NCI-H2081 (cell line): ENCODE measurements at places on chromosomes 4 and X.

GRCh38 chr4:23022032-23022431 lies 329.3 kb downstream of the GBA3 start:
- no peak for DNase-seq

DNA sequence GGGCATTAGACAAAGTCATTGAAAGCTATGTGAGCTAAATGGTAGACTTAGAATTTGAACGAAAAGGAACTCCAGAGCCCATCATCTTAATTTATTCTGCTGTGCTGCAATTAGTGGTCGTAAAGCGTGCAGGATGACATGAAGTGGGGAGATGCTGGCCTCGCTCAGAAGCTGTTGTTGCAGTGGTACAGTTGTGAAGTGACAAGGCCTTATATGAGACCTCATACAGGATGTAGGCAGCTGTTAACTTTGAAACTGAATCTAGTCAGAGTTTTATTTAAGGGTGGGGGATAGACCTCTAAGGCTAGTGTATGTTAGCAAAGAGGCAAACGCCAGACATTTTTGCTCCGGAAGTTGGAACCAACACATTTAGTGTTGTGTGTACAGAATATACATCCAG lies 13.4 kb downstream of the KLF3 start:
- DNase-seq = no peak

GRCh38 chr4:72786401-72786990 lies 217.5 kb upstream of the ADAMTS3 start:
- no peak for DNase-seq

- DNase-seq = peak; percentile 20
Observed at GRCh38 chrX:119573840-119574393, 446 bp upstream of the UBE2A start.

DNA sequence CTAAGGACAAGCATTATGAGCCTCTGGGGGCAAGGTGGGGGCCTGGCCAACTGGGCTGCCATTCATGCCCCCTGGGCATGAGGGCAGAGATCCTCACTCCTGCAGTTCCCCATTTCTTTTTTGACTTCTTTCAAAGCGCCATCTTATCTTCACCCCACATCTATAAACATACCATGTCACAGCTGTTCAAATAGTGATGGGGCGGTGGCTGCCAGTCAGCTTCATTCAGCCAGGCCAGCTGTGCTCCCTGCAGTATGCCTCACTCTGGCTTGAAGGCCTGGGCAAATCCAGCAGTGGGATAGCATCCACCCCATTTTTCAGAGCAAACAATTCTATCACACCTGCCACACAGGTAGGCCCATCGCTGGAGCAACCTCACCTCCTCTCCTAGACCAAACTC lies 85.5 kb downstream of the NHSL2 start:
- DNase-seq = no peak

- DNase-seq = no peak
Observed at GRCh38 chrX:39487166-39487968, 610.4 kb downstream of the BCOR start.
